HS-5 (cell line): ENCODE measurements at places on chromosomes 5 and 9.

DNA sequence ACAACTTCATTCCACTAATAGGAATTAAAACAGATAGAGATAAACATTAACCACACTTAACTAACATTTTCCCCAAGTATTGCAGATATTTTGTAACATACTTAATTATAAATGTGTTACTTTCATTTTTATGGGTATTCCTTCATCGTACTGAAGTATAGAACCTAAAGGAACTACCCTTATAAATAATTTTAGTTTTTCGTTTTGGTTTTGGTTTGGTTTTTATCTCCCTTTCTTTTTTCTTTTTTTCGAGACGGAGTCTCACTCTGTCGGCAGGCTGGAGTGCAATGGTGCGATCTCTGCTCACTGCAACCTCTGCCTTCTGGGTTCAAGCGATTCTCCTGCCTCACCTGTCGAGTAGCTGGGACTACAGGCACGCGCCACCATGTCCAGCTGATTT is 60.1 kb upstream of the LMNB1 start:
- DNase-seq, result no peak

DNA sequence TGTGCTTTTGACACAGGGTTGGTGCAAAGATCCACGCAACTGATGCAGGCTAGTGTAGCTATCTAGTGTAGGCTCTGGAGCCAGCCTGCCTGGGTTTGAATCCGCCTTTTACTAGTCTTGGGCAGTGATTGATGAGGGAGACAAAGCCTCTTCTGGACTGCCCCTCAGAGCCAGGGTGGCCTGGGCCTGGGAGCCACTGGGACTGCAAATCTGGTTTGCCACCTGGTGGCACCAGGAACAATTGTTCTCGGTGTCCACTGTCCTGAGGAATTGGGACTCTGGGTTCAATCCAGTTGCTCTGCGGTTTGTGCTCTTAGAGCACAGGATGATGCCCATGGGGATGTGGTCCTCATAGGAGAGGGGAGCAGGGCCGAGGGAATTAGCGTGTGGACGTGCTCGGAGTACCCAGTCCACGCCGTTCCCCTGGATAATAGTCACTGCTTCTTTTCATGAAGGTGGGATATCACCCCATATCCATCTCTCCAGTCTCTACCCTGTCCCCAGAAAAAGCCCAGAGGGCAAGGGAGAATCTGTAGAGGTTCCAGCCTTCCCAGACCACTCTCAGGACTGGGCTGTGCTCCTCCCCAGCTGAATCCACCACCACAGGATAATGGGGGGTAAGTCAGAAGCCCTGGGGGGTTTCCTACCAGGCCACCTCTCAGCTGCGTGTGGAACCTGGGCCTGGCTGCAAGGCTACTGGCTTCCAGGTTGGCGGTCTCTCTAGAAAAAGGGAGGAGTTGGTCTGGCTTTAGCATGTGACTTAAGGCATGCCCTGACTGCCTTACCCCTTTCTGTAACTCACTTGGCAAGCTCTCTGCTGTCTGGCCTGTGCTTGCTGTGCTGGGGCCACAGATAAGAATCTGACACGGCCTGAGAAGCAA is 1.9 kb downstream of the B4GALT7 start:
- DNase-seq, result no peak

DNA sequence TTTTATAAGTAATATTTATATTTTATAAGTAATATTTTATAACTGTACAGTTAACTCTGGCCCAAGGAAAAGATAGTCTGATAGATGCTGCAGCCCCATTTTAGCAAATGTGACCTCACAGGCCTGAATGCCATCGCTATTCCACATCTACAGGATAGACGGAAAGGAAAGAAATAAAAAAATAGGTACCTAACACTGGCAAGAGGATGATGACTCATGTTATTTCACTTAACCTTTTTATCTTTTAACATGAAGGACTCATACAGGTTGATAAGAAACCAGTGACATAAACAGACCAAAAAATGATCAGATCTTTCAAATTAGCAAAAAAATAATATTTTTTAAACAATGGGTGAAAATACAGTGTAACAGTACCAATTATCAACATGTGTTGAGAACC is 2.7 kb downstream of the CD274 start:
- DNase-seq, result no peak

DNA sequence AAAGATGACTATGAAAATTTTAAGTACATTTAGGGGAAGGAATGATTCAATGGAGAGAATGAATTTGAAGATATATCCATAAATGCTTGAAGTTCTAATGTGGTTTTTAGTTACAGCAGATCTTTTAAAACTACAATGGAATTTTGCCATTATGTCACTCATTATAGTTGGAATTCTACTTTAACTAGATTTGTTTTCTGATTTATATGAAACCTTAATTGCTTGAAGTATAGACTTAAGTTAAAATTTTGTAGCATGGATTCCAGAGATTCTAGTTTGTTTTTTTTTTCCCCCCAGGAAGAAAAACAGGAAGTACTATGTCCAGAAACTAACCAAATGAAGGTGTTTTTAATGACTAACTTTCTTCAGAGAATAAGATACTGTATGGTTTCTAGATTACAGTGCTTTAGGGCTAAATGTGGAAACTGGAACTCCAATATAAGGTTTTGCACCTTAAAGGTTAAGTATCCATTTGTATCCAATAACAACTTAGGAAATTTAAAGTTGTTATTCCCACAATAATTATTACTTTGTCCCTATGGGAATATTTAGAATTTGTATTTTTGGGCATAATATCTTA is 70.3 kb downstream of the ZSWIM6 start:
- DNase-seq, result no peak

GRCh38 chr5:150142185-150142958 is 13.3 kb downstream of the PDGFRB start:
- no peak for DNase-seq

DNA sequence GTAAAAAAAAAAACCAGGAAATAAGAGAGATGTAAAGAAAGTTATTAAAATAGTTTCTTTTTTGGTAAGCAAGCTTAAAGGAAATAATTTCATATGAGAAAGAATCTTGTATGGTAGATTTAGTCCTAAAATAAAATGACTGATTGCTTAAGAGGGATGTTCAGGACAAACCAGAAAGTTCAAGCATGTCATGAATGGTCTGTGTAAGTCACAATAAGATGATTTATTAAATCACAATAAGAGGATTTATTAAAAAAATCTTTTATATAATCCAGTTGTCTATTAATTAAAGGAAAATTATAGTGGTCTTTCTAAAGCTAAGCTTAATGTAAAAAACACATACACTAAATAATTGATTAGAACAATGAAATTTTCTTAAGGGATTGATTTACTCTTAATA is 91.8 kb upstream of the OR13F1 start:
- peak; percentile 1 for DNase-seq

DNA sequence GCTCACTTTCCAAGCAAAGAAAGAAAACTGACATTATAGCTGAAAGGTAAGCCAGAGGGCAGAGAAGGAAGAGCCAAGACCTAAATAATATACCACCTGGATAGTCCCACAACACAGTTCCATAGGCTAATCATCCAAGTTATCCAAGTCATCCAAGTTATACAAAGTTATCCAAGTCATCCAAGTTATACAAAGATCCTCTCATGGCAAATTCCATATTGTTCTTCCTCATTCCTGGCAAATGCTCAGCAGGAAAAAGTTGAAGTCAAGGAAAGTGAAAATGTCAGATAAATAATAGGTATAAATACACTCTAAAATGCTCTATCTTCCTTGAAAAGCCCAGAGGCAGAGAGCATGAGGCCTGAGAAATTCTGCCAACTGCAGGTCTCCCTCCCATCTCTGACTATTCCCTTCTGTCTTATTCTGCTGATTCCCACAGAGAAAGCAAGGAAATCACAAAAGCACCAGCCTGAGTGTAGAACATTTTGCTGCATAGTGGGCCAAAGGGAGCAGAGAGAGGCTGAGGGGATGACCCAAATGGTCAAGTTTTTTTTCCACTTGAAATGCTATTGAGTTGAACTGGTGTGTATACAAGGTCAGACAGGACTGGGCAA is 12.5 kb downstream of the MCTP1 start:
- no peak for DNase-seq

GRCh38 chr5:173762930-173763329 is 125.2 kb upstream of the CPEB4 start:
- no peak for DNase-seq

DNA sequence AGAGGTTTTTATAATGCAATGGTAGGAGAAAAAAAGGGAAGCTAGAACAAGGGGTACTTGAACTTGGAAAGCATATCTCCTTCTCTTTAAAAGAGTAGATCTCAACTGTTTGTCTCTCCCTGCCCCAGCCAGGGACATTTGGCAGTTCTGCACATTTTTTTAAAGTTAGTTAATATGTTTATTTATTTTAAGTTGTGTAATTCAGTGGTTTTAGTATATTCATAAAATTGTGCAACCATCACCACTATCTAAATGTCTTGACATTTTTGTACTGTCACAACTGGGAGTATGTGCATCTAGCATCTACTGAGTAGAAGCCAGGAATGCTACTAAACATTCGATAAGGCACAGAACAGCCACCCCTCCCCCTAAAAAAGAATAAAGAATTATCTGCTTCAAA is 103.5 kb upstream of the DPYSL3 start:
- peak; percentile 19 for DNase-seq

- DNase-seq, result no peak
These were observed 752.1 kb downstream of the DTWD2 start for GRCh38 chr5:118236108-118236849.

- DNase-seq, result no peak
These were observed 1431.0 kb upstream of the WWC1 start for GRCh38 chr5:166860426-166860825.

DNA sequence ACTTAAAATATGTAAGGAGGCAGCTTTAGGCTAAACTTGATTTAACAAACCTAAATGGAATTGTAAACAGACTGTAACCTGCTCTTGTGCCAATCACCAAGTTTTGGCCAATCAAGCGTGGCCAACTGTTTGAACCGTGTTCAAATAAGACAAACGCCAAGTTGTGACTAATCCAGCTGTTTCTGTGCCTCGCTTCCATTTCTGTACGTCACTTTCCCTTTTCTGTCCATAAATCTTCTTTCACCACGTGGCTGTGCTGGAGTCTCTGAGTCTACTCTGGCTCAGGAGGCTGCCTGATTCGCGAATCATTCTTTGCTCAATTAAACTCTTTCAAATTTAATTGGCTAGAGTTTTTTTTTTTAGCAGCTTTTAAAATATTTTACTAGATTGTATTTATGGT is 71.3 kb downstream of the LIX1 start:
- peak; percentile 28 for DNase-seq

- DNase-seq, result no peak
These were observed 430.8 kb upstream of the TNC start for GRCh38 chr9:115548609-115549260.
